ENCODE measurements at places on chromosomes 5 and 9.

- no peak for DNase-seq
These were observed 10.5 kb downstream of the GRAMD2B start for GRCh38 chr5:126433701-126434100.

- DNase-seq = no peak
These were observed 320.2 kb downstream of the CTNND2 start for GRCh38 chr5:11584017-11584416.

GRCh38 chr9:134942011-134942787, 24.5 kb upstream of the FCN1 start:
- DNase-seq = no peak

DNA sequence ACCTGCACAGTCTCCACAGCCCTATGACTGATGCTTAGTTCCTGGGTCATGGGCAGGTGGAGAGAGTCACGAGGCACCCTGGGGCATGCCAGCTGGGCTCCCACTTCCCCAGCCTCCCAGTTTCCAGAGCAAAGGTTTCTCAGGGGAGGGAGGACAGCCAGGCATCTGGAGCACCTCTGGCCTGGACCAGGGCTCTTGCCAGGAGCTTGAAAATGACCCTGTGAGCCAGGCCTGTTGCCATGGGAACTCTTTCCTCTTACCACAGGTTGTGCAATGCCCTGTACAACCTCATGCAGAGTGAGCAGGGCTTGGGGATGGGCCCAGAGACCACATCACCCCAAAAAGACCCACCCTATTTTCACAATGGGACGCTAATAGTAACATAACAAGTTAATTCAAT, 113.1 kb downstream of the PSD2 start:
- DNase-seq = no peak

- no peak for DNase-seq
These were observed 53.3 kb upstream of the SMC5 start for GRCh38 chr9:70205366-70206020.

- no peak for DNase-seq
These were observed 305.1 kb upstream of the SGCD start for GRCh38 chr5:156021866-156022265.

- DNase-seq = no peak
These were observed 1.7 kb downstream of the SLIT3 start for GRCh38 chr5:169299191-169299662.

DNA sequence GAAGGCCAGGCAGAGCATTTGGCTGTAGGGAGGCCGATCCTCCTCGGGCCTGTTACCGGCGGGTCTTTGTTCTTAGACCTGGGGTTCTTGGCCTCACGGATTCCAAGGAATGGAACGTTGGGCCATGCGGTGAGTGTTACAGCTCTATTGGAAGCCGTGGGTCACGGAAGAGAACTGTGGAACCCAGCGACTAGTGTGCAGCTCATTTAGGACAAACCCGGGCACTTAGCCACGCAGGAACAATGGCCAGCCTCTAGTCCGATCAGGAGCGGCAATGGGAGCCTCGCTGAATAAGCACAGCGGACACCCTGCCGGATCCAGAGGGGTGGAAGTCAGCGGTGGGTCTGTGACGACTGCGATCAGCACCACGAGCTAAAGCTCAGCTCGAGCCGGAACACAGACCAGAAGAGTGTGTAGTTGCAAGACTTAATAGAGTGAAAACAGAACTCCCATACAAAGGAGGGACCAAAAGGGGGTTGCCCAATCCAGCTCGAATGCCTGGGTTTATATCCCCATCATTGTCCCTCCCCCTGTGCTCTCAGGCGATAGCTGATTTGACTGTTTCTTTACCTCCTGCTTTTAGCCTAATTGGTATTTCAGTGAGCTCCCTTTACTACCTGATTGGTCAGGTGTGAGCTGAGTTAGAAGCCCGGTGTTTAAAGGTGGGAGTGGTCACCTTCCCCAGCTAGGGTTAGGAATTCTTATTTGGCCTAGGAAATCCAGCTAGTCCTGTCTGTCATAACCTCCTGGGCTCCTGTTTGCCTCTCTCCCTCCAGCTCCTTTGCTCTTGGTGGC, 53.7 kb upstream of the RPL26L1 start:
- no peak for DNase-seq

- no peak for DNase-seq
These were observed 23.2 kb upstream of the PTGS1 start for GRCh38 chr9:122347348-122348287.

DNA sequence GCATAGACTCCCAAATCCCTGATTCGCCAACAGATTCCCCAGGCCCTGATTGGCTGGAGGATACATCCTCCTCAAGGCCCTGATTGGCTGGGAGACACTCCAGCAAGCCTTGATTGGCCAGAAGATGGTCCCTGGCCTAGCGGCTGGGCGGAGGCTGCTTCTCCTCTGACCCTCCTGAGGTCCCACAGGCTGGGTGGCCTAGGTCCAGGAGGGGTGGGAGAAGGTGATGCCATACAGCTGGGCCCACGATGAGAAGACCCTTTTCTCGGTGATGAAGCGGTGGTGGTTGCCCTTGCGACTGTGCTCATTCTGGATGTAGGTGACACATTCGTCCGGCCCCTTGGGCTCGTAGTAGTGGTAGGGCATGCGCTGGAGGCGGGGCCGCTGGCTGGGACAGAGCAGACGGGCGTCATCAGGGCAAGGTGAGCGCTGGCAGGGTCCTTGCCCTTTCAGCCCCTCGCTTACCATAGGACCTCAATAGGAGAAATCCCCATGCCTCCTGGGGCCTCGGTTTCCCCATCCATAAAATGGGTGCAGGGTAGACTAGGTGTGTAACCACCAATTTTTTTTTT, 9.0 kb upstream of the AK1 start:
- DNase-seq = no peak

DNA sequence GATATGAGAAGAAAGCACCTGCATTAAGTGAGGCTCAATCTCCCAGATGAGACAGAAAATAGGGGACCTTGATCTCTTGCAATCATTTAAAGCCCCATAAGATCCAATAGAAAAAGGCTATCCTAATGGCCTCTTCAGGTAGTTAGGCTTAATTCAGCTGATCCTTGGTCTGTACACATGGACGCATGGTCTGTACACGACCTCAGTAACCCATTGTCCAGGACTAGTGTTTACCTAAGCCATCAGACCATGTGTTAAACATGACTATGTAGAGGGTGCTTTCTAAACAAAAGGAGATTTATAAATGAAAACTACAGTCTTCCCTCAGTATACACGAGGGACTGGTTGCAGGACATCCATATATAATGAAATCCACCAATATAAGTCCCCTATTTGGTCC, 7.5 kb downstream of the MARCHF3 start:
- no peak for DNase-seq

GRCh38 chr9:73667749-73668148, 516.1 kb downstream of the ANXA1 start:
- DNase-seq = no peak

GRCh38 chr5:96384353-96384752, 48.7 kb downstream of the PCSK1 start:
- no peak for DNase-seq

DNA sequence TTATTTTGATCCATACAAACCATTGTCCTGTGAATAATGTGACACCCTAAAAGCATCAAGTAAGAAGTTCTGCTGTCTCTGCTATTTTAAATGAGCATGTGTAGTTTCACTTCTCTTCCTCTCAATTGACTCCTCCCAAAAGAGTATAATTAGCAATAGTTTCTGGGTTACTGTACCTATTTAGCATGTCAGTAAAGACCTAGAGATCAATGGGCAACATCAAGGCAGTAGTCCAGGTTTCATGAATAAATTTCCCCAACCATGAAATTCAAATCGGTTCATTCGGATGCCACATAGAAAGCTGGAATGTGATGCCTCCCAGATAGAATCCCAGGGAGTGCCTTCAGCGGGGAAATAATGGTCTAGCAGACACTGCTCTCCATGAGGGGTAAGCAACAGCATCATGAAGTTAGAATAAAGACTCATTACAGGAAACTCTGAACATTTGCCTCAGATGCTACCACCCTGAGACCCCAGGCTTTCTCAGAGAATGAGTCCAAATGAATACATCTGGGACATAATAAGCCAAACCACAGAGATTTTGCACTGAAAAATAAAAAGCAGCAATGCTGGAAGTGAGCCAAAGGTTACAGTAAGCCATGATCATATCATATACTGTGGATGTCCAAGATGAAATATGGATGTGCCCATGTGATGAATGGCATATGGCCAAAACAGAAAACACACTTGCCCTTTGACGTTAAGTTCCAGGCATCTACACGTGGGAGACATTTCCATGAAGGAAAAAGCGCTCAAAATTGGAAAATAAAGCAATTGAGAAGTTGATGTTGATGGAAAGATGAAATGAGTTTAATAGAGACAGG, 1107.0 kb upstream of the SEMA6A start:
- no peak for DNase-seq

- DNase-seq = no peak
These were observed 56.4 kb downstream of the PFDN1 start for GRCh38 chr5:140246378-140247122.

DNA sequence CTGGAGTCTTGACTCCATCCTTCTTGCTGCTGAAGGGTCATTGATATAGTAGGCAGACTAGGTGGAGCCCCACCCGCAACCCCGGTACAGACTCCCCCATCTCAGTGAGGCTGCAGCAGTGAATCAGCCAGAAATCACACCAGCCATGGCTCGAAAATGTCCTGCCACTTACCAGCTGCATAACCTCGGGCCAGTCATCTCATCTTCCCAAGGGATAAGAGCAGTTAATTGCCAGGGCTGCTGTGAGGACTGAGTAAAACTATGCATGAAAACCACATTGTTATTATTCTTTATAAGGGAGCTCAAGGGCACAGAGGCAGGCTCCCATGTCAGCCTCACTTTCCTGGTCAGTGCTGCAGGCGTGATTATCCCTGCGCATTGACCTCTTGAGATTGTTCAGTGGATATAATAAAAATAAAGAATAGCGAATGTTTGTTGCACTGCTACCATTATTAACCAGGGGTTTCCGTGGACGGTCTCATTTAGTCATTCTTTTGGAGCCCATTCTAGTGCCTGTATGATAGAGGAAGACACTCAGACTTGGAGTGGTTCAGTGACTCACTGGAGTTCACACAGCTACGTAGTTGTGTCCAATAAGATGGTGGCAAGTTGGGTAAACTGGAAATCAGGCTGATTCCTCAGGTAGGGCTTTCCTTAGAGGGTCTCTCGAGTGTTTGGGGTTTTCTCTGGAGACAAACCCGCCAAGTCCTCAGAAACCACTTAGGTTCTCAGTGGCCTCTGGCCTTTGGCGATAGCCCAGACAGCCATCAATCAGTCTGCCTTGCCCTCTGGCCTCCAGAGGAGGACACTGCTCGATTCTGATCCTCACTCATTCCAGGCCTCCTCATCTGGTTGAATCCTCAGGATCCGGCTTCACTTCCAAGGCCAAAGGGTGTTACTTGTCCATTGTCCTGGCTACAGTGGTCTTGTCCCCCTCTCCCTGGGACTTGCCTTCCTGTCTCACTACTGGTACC, 39.9 kb downstream of the COL15A1 start:
- DNase-seq = no peak

- DNase-seq = no peak
These were observed 7.8 kb downstream of the CCT5 start for GRCh38 chr5:10257870-10258269.

GRCh38 chr9:118463419-118463818, 759.2 kb downstream of the TLR4 start:
- DNase-seq = no peak

DNA sequence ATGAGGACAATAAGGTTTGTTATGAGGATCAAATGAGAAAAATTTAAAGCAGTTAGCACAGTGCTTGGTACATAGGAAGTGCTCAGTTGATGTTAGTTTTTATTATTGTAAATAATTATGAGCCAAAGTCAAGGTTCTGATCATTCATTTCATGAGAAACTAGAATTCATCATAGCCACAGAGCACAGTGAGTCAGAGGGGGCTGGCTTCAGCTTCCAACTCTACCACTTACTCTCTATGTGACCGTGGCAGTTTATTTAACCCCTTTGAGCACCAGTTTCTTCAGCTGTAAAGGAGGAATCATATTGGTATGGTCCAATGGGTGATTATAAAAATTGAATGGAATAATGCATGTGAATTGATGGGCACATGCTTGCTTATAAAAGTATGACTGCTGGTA, 39.4 kb downstream of the KLHL3 start:
- peak; percentile 25 for DNase-seq

DNA sequence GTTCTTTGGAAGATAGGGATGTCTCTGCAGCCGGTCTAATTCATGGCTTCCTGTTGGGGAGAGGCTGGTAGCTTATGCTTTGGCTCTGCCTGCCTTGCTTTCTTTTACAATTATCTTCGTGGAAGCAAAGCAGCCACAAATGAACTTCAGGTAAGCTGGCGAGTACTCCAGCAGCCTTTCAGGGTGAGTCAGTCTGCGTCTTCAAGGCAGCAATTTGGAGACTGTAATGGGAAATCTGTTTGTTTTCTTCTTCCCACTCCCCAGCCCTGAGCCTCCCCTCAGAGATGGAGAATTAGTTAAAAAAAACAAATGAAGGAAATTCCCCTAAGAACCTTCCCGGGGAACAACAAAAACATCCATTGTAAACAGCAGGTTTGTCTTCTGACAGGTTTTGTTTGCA, 100.1 kb downstream of the PSAT1 start:
- DNase-seq = no peak

DNA sequence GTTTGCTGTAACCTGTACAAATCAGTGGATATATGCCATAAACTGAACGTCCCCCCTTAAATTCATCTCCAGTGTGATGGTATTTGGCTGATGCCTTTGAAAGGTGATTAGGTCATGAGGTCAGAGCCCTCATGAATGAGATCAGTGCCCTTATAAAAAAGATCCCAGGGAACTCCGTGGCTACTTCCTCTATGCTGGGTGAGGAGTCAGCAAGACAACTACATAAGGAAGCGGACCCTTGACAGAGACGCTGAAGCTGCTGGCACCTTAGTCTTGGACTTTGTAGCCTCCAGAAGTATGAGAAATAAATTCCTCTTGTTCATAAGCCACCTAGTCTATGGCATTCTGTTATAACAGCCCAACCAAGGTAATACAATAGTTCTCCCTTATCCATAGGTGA, 215.1 kb upstream of the ZNF608 start:
- DNase-seq = no peak

GRCh38 chr5:10077791-10078545, 171.7 kb downstream of the ATPSCKMT start:
- DNase-seq = no peak

GRCh38 chr9:22141908-22142307, 132.8 kb upstream of the CDKN2B start:
- DNase-seq = no peak

DNA sequence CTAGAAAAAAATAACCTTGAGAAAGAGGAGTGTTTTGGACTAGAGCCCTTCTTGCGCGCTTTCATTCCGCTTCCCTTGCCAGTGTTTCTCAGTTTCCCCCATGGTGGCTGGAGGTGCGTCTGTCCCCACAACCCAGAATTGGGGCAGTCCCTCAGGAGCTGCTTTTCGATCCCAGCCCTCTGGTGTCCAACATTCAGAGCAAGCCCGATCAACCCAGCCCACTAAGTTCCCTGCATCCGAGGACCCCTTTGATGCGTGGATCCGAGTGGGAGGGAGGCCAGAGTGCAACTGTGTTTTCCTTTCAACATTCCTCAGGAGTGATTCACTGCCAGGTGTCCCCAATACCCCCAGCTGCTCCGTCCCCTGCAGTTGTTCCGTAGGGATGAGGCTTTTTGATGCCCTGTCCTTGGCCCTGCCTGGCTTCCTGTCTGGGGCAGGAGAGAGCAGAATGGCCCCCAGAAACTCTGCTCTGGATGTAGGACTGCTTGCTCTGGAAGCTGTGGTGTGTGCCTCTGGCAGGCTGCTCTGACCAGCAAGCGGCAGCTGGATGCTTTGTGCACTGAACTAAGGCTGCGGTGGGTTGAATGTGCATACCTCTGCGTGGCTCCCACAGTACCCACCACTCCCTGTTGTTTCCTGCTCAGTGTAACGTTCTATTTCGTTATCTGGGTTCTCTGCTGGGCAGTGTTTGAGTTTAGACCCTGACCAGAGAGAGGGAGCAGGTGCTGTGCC, 117.5 kb downstream of the BOD1 start:
- no peak for DNase-seq

GRCh38 chr9:92671323-92671722, 1.4 kb upstream of the IPPK start:
- DNase-seq = no peak
